Mucosa of gallbladder (tissue), 1 donor: ENCODE measurements at places on chromosomes 13 and 19. TPM values are rescaled to one million over a fixed set of nuclear protein-coding genes. Genes with fewer than 3 reads are reported as not detected.

DNA sequence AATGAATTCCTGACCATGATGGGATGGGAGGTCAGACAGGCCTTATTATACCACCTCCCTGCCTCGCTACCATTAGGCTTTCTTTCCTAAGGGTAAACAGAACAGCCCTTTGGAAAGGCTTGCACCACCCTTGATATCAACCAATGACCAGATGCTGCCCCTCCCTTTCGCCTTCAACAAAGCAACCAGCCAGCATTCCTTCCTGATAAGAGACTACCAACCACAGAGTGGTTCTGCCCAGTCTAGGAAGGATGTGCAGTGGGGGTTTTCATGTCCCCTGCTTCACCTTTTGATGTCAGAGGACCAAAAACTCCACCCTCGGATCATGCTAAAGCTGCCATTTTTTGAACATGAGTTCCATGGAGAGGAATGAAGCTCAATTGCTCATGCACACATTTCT lies 21.7 kb downstream of the TEX30 start:
- no peak for DNase-seq

GRCh38 chr13:81874681-81875661 lies 1534.0 kb upstream of the SPRY2 start:
- DNase-seq: no peak

- no peak for DNase-seq
Measured at GRCh38 chr13:73222627-73223305, 164.0 kb downstream of the KLF5 start.

DNA sequence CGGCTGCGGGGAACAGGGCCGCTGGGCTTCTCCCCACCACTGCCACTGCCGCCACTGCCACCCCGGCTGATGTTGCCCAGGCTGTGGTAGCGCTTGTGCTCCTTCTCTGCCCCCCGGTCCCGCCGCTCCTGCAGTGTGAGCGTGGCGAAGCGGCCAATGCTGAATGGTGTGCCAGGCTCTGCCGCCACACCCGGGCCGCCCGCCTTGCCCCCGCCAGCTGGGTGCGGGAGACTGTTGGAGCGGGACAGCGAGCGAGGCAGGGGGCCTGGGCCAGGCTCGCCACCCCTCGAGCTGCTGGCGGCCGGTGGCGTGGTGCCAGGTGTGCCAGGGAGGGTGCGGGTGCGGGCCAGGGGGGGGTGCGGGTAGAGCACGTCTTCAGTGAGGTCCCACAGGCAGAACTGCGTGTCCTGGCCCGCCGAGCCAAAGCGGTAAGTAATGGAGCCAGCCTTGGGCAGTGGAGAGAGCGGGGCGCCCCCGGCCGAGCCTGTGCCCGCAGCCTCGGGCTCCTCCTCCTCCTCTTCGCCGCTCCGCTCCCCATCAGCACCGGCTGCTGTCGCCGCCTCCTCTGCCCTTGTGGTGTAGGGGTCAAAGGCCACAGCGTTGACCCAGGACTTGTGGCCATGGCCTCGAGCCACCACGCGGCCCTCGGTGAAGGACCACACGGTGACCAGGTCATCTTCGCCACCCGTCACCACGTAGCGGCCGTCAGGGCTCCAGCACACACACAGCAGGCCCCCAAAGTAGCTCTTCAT lies 3.7 kb upstream of the DMPK start:
- no peak for DNase-seq

The SPRED3 gene
- 3.4 TPM for total RNA-seq

GRCh38 chr13:64020126-64020525 lies 2604.5 kb upstream of the PCDH20 start:
- DNase-seq: no peak

- no peak for DNase-seq
Measured at GRCh38 chr13:44031555-44031954, 151.9 kb downstream of the LACC1 start.

DNA sequence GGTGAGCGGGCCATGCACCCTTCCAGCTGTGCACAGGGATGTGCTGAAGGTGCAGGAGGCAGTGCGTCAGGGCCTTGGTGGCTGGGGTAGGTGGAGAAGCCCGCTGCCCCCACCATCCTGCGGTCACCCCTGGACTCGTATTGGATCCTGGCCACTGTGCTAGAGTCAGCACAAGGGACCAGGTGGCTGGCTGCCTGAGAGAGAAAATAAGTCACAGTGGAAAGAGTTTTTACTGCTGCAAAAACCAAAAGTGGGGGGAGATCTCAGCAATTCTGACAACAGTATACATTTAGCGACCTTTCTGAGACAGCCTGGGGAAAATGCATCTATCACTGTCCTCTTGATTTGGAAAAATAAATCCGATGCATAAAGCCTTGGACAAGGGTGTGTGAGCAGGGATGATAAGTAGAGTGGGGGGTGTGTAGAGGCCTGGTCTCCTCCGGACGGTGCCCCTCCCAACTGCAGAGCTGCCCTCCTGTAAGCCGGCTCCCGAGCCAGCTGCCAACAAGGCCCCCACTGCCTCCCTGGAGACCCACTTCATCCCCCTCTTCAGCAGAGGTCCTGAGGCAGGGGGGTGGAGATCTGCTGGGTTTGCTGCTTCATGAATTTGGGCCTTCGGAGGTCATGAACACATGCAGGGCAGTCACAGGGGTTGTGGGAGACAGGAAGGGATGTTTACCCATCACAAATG lies 84.2 kb downstream of the SLC7A1 start:
- DNase-seq: no peak

The CATSPERD gene
- not detected for total RNA-seq

GRCh38 chr13:66996503-66996902 lies 233.6 kb downstream of the PCDH9 start:
- DNase-seq: no peak

DNA sequence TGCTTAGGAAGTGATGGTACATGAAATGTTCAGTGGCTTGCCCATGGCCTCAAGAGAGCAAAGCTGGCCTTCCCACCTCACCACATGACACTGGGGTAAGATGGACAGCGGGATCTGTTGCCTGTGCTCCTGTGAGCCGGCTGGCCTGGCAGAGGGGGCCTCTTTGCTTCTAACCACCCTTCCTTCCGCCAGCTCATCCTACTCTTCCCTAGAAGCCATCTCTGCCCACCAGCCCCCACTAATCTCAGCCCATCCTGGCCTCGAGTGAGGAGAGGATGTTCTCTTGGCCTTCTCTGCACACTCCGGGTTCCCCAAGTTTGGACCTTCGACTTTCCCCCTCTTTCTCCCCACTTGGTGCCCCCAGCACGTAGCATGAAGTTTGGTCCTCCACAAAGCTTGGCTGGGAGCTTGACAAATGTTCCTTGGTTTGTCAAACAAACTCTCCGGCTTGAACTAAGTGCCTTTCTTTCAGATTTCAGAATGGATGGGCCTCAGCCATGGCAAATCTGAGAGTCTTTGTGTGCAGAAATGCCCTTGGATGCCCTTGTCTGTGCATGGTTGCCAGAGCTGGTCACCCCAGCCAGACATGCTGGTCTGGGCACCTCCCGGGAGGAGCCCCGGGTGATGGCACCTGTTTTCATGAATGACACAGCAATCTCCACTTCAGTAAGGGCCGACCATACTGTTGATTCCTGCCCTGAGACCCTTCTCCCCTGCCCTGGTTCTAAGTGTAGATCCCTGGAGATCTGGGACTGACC lies 145.5 kb downstream of the URI1 start:
- no peak for DNase-seq

The ZNF468 gene
- total RNA-seq: 37.2 TPM

DNA sequence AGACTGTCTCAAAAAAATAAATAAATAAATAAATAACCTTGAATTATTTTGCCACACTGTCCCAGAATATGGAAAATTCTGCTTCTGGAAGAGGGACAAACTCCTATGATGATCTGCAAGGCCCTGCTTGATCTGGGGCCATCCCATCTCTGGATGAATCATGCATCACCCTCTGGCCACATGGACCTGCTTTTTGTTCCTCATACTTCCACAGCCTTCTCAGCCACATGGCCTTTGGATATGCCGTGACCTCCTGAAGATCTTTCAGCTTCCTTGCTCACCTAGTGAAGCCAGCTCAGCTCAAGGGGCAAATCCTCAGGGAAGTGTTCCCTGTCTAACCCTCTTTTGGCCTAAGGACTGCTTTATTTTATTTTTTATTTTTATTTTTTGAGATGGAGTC lies 10.3 kb downstream of the IER2 start:
- peak; percentile 44 for DNase-seq

The JSRP1 gene
- total RNA-seq: 0.17 TPM

DNA sequence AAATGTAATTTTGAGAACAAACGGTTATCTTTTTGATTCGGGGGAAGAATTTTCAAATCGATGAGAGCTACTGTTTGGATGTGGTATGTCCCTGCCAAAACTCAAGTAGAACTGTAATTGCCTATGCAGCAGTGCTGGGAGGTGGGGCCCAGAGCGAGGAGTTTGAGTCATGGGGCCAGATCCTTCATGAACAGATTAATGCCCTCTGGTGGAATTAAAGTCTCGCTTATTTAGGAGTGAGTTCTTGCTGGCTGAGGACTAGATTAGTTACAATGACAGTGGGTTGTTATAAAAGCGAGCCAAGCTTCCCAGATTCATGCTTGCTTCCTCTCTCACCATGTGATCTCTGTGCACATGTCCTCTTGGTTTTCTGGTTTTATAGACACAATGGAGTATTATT lies 11.8 kb upstream of the PRR20A start:
- DNase-seq: no peak

GRCh38 chr19:14479975-14480699 lies 5.0 kb upstream of the PTGER1 start:
- no peak for DNase-seq

DNA sequence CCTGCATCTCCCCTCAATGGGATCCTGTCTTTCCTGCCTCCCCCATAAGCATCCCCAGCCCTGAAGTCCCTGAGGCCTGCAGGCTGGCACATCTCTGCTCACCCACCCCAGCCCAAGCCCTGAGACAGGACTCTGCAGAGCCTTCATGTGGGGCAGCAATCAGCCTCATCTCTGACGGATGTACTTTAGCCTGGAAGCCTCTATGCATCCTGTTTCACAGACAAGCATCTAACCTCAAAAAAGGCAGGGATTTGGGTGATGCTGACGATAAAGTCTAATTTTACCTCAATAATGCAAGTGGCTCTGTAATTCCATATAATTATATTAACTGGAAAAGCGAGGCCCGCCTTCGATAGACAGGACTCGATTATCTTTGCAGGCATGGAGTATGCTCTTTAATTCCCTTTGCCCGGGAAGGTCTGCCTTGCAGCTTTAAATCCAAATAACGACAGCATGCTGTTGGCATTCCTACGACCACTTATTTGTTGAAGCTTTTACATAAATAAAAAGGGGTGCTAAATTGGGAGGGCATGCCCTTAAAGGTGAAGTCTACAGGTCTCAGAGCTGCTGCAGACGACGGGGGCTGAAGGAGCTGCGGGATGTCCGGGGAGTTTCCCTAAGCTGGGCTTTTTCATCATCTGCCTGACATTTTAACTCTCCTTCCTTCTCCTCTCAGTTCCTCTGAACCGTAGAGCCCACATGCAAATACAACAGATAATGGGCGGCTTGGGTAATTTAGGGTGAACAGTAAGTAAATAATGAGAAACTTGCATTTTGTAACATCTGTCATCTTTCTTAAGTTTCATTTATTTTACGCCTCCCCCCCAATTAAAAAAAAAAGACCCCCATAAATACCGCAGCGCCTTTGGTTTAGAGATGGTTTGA lies 211.5 kb downstream of the URI1 start:
- no peak for DNase-seq

GRCh38 chr13:33541456-33541855 lies 255.9 kb upstream of the STARD13 start:
- DNase-seq: no peak

The KCNN1 gene
- total RNA-seq: 1.6 TPM

DNA sequence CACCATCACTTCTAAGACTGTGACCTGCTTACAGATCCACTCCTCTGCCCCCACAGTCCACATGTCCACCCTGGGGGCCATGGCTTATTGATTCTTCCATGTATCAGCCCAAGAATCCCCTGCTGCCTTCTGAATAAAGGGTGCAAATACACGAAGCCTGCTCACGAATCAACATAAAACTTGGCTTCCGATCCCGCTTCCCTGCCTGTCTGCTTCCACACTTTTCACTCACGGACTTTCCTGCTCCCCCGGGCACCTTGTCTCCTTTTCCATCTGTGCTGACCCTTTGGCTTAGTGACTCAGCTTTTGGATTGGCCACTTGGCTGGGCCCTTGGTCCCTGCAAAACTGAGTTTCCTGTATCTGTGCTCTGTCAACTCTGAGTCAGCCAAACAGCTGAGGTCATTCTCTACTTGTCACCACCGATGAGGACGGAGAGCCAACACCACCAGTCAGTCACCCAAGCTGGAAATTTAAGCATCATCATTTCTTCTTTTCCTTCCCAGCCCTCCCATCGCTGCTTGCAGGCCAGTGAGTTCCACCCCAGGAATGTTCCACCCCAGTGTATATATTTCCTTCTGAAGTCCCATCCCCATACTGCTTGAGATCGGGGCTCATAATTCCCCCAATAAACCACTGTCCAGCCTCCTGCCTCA lies 11.4 kb upstream of the USP12 start:
- DNase-seq: peak; percentile 79

GRCh38 chr19:55066107-55066709 lies 3.3 kb upstream of the RDH13 start:
- DNase-seq: no peak

The CCDC8 gene
- total RNA-seq: 8.5 TPM

The FUT6 gene
- total RNA-seq: 81.2 TPM

- DNase-seq: no peak
Measured at GRCh38 chr19:4304538-4305256, at the start of gene FSD1. TSS of gene FSD1 (plus strand) at chr19:4304598. CDS start at chr19:4304747, 149 bp downstream.

- no peak for DNase-seq
Measured at GRCh38 chr13:38419312-38419873, 69.7 kb downstream of the UFM1 start.

GRCh38 chr19:6402058-6402457 lies 9.1 kb upstream of the GTF2F1 start:
- no peak for DNase-seq

DNA sequence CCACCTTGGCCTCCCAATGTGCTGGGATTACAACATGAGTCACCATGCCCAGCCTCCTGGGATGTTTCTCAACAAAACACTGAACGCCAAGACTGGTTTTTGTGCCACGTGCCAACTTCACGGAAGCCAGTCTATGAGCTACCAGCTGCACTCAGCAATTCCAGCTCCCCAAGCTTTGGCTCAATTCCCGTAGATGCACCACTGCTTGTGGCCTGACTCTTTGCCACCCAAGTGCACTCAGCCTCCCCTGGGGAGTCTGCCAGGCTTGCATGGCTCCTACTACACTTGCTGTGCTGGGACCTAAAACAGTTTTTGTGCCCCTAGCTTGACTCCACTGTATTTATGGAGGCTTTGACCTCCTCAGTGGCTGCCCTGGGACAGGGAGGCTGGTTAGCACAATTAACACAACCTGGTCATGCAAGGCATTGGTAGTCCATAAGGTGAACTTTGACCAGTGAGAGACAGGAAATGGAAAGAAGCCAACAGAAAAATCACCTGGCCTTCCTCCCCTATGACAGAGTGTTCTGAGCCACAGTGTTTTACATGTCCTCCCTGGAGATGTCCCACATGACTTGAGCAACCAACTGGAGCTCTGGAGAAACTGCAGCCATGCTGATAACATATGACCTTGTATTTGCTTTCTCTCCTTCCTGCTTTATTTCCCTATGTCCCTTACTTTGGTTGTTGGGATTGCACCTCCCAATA lies 1173.1 kb downstream of the UQCRFS1 start:
- peak; percentile 17 for DNase-seq

The METTL21C gene
- total RNA-seq: 0.52 TPM
